ENCODE measurements at places on chromosomes 1 and 21. TPM values are rescaled to one million over a fixed set of nuclear protein-coding genes. Genes with fewer than 3 reads are reported as not detected.

DNA sequence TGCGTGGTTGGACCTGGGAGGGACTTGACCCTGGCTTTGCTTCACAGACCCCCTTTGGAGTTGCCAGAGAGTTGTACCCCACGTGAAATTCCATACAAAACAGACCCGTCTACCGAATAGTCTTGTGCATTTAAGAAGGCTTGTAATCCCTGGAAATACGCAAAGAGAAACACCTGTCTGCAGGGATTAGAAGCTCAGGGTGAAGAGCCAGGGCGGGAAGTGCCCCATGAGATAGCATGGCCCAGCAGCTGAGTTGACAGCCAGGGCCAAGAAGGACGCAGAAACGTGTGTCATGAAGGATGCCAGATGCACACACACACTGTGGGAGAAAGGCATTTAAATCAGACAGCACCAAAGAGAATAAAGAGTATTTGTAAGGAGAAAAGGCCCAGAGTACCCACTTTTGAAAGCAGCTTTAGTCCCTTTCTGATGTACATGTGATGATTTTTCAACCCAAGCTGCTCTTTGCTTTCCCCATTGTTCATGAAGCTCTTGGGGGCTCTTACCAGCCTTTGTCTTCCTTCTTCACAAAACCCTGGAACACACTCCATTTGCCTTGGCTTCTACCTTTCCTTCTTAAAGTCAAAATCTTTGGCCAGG lies 46.6 kb downstream of the PCP4 start:
- H3K4me3 ChIP-seq: no peak overlapping the region
- DNase-seq: no peak
- no peak overlapping the region for H3K27ac ChIP-seq
- no peaks in the 10 kb centered on the region for H3K27me3 ChIP-seq

The LEMD1 gene
- 7.3 TPM for total RNA-seq

The ALX3 gene
- total RNA-seq: not detected

- DNase-seq: peak; percentile 99
- H3K4me3 ChIP-seq: no peak overlapping the region
- peaks cover 44% of the 10 kb centered on the region for H3K4me1 ChIP-seq
- no peaks in the 10 kb centered on the region for H3K27me3 ChIP-seq
- peak overlapping the region; percentile 95 for H3K27ac ChIP-seq
Measured at GRCh38 chr1:54581621-54582035, 33.6 kb downstream of the ACOT11 start.

GRCh38 chr1:244114892-244115291 lies 63.8 kb downstream of the ZBTB18 start:
- no peaks in the 10 kb centered on the region for H3K36me3 ChIP-seq
- H3K27me3 ChIP-seq: no peaks in the 10 kb centered on the region
- DNase-seq: no peak
- H3K4me1 ChIP-seq: no peaks in the 10 kb centered on the region
- H3K4me3 ChIP-seq: no peak overlapping the region
